ENCODE measurements at places on chromosomes 11 and 22.

DNA sequence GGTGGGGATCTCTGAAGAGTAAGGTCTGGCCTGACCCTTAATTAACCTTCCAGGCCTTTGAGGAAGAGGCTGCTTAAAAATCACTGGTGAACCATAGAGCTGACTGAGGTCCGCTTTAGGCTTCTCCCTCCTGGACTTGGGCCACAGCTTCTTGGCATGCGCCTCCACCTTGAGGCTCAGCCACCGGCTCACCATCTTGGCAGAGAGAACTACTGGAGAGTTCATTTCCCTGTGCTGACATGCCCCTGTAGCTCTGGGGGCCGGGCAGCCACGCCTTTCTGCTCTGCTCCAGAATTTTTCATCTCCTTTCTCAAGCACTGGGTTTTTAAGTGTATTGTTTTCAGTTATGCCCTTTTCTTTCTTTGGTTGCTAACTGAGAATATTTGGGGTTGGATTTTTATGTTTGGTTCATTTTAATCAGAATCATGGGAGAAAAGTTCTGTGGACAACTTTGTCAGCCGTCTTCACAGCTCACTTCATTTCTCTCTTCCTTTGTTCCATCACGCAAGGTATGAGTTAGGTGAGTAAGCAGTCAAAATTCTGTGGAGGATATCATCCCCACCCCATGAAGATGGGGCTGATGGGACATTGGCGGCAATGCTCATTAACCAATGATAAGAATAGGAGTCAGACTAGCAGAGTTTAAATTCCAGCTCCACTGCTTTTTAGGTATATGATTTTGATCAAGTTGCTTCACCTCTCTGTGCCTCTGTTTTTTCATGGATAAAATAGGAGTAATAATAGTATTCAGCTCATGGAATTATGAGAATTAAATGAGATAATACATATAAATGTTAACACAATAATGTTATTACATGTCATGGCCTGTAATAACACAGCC lies 103.9 kb downstream of the DBX1 start:
- H3K27me3 ChIP-seq, result peaks cover 9% of the 10 kb centered on the region
- H3K27ac ChIP-seq, result no peak overlapping the region
- DNase-seq, result no peak
- H3K4me1 ChIP-seq, result no peaks in the 10 kb centered on the region

- no peaks in the 10 kb centered on the region for H3K27me3 ChIP-seq
- no peak for DNase-seq
- no peaks in the 10 kb centered on the region for H3K36me3 ChIP-seq
- H3K4me1 ChIP-seq, result no peaks in the 10 kb centered on the region
- no peak overlapping the region for H3K27ac ChIP-seq
- H3K4me3 ChIP-seq, result no peak overlapping the region
These were observed 911.1 kb downstream of the TBC1D22A start for GRCh38 chr22:47673557-47673956.

- no peak for DNase-seq
- H3K36me3 ChIP-seq, result no peaks in the 10 kb centered on the region
- peak overlapping the region; percentile 72 for H3K27ac ChIP-seq
- H3K4me3 ChIP-seq, result no peak overlapping the region
These were observed 22.4 kb downstream of the MICAL2 start for GRCh38 chr11:12132790-12133145.

- peak overlapping the region; percentile 90 for H3K27ac ChIP-seq
- no peak for DNase-seq
- peaks cover 13% of the 10 kb centered on the region for H3K4me1 ChIP-seq
- peak overlapping the region; percentile 80 for H3K4me3 ChIP-seq
- no peaks in the 10 kb centered on the region for H3K27me3 ChIP-seq
These were observed 2.3 kb downstream of the C1QTNF6 start for GRCh38 chr22:37185646-37186227.

- H3K36me3 ChIP-seq, result no peaks in the 10 kb centered on the region
- no peak for DNase-seq
- no peaks in the 10 kb centered on the region for H3K27me3 ChIP-seq
- H3K4me1 ChIP-seq, result peaks cover 24% of the 10 kb centered on the region
These were observed 2.6 kb downstream of the ACER3 start for GRCh38 chr11:76863196-76863777.

- DNase-seq, result no peak
- H3K4me3 ChIP-seq, result no peak overlapping the region
- H3K4me1 ChIP-seq, result peaks cover 3% of the 10 kb centered on the region
- no peak overlapping the region for H3K27ac ChIP-seq
- H3K27me3 ChIP-seq, result no peaks in the 10 kb centered on the region
These were observed 44.6 kb downstream of the COPB1 start for GRCh38 chr11:14454861-14455632.

DNA sequence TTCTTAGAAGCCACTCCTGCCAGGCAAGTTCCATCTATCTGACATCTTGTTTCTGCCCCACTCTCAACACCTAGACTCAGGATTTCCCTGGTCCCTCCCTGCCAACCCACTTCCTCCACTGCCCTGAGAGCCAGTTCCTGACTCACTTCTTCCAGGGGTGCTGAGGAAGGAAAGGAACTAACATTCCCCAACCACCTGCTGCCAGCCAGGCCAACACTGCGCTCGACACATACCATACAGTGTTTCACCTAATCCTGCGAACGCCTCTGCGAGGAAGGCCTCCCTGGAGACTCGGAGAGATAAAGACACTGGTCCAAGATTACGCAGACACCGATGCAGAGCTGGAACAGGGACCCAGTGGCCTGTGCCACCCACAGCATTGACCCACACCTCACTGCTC lies 40.2 kb downstream of the MICAL3 start:
- H3K27me3 ChIP-seq, result no peaks in the 10 kb centered on the region
- H3K36me3 ChIP-seq, result no peaks in the 10 kb centered on the region
- H3K4me3 ChIP-seq, result no peak overlapping the region
- DNase-seq, result no peak
- H3K27ac ChIP-seq, result no peak overlapping the region

DNA sequence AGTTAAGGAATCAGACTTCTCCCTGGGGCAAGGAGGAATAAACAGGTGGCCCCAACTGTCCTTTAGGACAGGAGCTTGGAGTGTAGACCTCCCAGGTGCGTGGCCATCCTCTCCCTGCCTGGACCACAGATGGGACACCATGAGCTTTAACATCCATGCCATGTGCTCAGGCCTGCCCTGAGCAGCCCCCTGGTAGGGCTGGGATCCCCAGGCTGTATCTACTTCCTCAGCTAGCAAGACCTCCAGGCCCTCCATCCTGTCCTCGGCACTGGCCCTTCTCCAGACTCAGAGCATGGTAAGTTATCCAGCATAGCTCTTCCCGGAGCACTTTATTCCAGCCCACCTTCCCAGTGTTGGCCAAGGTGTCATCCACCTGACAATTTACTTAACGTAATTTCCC lies 5.7 kb downstream of the CD6 start:
- H3K27me3 ChIP-seq, result no peaks in the 10 kb centered on the region
- DNase-seq, result no peak
- peak overlapping the region; percentile 100 for H3K27ac ChIP-seq
- H3K4me3 ChIP-seq, result peak overlapping the region; percentile 80
- H3K36me3 ChIP-seq, result peaks cover 12% of the 10 kb centered on the region

- no peak overlapping the region for H3K27ac ChIP-seq
- peaks cover 2% of the 10 kb centered on the region for H3K36me3 ChIP-seq
- no peak overlapping the region for H3K4me3 ChIP-seq
- no peaks in the 10 kb centered on the region for H3K27me3 ChIP-seq
- H3K4me1 ChIP-seq, result peaks cover 14% of the 10 kb centered on the region
- no peak for DNase-seq
These were observed 36.6 kb downstream of the TP53I11 start for GRCh38 chr11:44914105-44914504.

DNA sequence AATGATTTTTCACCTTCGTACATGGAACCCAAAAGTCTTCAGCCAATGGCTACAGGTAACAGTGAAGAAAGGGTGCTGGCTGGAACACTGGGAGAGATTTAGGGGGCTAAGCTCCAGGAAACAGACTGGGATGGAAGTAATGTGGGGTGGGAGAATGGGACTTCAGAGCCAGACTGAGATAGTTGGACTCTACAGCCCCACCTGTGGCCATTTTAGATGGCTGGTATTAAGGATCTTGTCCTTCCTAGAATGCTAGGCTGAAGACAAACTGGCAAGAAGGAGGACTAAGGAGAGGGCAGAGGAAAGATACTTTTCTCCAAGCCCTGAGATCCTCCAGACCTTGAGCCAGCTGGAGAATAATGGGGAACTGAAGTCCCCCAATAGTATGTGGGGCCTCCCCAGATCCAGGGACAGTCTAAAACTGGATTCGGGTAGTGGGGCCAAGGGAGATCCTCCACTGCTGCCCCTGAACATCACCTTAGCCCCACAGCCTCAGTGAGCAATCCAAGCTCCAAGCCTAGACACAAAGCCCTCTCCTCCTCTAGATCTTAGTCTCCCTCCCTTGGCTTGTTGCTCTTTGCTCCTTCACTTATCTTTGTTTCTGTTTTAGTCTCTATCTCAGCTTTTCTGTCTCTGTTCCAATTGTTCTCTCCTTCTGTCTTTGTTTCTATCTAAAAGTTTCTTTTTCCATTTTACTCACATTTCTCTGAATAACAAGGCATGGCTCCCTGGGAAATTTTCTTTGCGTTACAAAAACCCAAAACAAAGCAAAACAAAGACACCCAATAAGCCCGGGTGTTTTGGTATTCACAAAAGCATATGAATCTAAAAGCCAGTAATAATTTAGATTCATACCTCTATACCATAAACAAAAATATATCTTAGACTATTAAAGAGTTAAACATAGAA lies 16.2 kb upstream of the RRAS2 start:
- no peak overlapping the region for H3K27ac ChIP-seq
- H3K4me1 ChIP-seq, result peaks cover 3% of the 10 kb centered on the region
- H3K36me3 ChIP-seq, result peaks cover 2% of the 10 kb centered on the region
- DNase-seq, result no peak
- H3K27me3 ChIP-seq, result peaks cover 29% of the 10 kb centered on the region

- no peak for DNase-seq
- no peak overlapping the region for H3K4me3 ChIP-seq
- no peak overlapping the region for H3K27ac ChIP-seq
- peaks cover 48% of the 10 kb centered on the region for H3K27me3 ChIP-seq
These were observed 14.9 kb upstream of the SLC22A6 start for GRCh38 chr11:62999649-63000048.

GRCh38 chr11:117090111-117090706 lies 8.0 kb downstream of the SIK3 start:
- H3K27me3 ChIP-seq, result no peaks in the 10 kb centered on the region
- H3K27ac ChIP-seq, result no peak overlapping the region
- DNase-seq, result no peak

- H3K36me3 ChIP-seq, result peaks cover 9% of the 10 kb centered on the region
- no peak for DNase-seq
- H3K4me3 ChIP-seq, result no peak overlapping the region
- H3K27ac ChIP-seq, result no peak overlapping the region
- H3K27me3 ChIP-seq, result peaks cover 68% of the 10 kb centered on the region
- peaks cover 3% of the 10 kb centered on the region for H3K4me1 ChIP-seq
These were observed 45.5 kb downstream of the NRXN2 start for GRCh38 chr11:64677441-64678023.

GRCh38 chr11:79813551-79813950 lies 372.7 kb upstream of the TENM4 start:
- H3K4me1 ChIP-seq, result no peaks in the 10 kb centered on the region
- H3K27me3 ChIP-seq, result no peaks in the 10 kb centered on the region
- H3K4me3 ChIP-seq, result no peak overlapping the region
- no peak for DNase-seq
- no peaks in the 10 kb centered on the region for H3K36me3 ChIP-seq

DNA sequence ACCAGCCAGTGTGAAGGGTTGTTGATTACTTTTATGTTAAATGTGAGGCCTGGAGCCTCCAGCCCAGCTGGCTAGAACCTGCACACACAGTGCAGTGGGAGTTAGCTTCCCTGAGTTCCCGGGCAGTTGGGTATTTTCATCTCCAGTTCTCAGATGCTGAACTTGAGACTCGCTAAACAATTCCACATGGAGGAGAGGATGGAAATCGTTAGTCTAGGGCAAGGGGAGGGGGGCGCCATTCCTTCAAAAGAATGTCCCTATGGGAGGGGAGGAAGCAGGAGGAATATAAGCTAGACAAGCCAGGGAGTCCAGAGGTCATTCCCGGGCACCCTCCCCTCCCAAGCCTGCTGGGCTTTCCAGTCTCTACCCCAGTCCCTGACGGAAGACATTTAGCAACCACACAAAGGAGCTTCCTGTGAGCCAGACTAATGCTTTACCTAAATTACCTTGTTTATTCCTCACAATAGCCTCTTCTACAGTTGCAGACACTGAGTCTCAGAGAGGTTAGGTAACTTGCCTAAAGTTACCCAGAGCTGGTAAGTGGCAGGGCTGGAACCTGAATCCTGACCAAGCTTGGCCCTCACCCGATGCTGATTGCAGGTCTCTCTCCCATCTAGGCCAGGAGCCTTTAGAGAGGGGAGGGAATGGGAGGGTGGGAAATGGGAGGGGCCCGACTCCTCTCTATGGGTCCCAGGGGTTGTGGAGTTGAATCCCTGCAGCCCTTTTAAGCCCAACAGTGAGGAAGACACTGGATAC lies 1.9 kb upstream of the TSKU start:
- H3K4me3 ChIP-seq, result no peak overlapping the region
- no peak overlapping the region for H3K27ac ChIP-seq
- H3K4me1 ChIP-seq, result peaks cover 5% of the 10 kb centered on the region

DNA sequence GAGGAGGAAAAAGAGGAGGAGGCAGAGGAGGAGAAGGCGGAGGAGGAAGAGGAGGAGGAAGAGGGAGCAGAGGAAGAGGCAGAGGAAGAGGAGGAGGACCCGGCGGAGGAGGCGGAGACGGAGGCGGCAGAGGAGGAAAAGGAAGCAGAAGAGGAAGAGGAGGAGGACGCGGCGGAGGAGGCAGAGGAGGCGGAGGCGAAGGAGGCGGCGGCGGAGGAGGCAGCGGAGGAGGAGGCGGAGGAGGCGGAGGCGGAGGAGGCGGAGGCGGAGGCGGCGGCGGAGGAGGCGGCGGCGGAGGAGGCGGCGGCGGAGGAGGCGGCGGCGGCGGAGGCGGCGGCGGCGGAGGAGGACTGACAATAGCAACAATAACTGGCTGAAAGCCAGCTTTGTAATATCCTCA lies 616.6 kb downstream of the TBC1D22A start:
- no peak overlapping the region for H3K27ac ChIP-seq
- H3K4me3 ChIP-seq, result no peak overlapping the region
- H3K27me3 ChIP-seq, result peaks cover 21% of the 10 kb centered on the region
- no peak for DNase-seq

GRCh38 chr11:114598461-114598860 lies 2.9 kb upstream of the NXPE4 start:
- H3K27me3 ChIP-seq, result no peaks in the 10 kb centered on the region
- no peak overlapping the region for H3K27ac ChIP-seq
- no peak overlapping the region for H3K4me3 ChIP-seq
- H3K4me1 ChIP-seq, result no peaks in the 10 kb centered on the region
- no peaks in the 10 kb centered on the region for H3K36me3 ChIP-seq

GRCh38 chr22:35661464-35661863 lies 13.2 kb downstream of the APOL6 start:
- H3K4me1 ChIP-seq, result peaks cover 45% of the 10 kb centered on the region
- H3K27me3 ChIP-seq, result no peaks in the 10 kb centered on the region
- DNase-seq, result no peak

DNA sequence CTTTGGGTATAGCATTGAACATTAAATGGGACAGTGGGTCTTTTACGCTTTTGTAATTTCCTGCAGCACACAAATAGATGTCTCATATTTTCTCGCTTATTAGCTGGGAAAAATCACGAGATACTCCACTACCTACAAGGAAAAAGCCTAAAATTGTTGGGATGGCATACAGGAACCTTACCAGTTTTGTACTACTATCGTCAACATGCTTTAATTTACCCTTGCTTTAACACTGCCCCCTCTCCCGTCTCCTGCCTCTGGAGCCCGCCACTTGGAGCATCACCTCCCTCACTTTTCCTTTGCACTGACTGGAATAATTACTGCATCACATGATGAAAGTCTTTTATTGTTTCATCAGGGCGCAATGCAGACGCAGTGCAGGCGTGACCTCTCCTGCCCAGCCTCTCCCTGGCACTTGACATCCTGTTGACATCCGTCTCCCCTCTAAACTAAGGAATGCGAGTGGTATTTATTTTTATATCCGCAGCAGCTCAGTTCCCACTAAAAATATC lies 1.0 kb upstream of the FNBP4 start:
- no peaks in the 10 kb centered on the region for H3K27me3 ChIP-seq
- peak overlapping the region; percentile 95 for H3K4me3 ChIP-seq
- DNase-seq, result no peak
